ENCODE measurements at places on chromosomes 6 and 20. TPM values are rescaled to one million over a fixed set of nuclear protein-coding genes. Genes with fewer than 3 reads are reported as not detected.

The PROKR2 gene
- polyA plus RNA-seq, result 0.30 TPM

The GTSF1L gene
- polyA plus RNA-seq, result not detected

The CALHM6 gene
- polyA plus RNA-seq, result 5.5 TPM

The RMND1 gene
- 34.3 TPM for polyA plus RNA-seq

The FHL5 gene
- polyA plus RNA-seq, result 0.08 TPM

The C6orf163 gene
- 2.8 TPM for polyA plus RNA-seq
